Skeletal muscle tissue (tissue), 5 donors: ENCODE measurements at places on chromosomes 16 and 17. TPM values are rescaled to one million over a fixed set of nuclear protein-coding genes. Genes with fewer than 3 reads are reported as not detected.

GAS2L2 gene
- not detected for total RNA-seq

KRTAP2-3 gene
- not detected for total RNA-seq

KCNH6 gene
- not detected for total RNA-seq

LRRC46 gene
- total RNA-seq, result not detected

TRPV3 gene
- total RNA-seq, result 0.52 TPM
